ENCODE measurements at places on chromosomes 4 and X.

GRCh38 chrX:4656419-4656818 lies 943.0 kb upstream of the PRKX start:
- no peak for DNase-seq

GRCh38 chr4:158894826-158895225 lies 126.0 kb downstream of the FNIP2 start:
- DNase-seq = no peak

GRCh38 chrX:136639506-136640176 lies 8.3 kb upstream of the CD40LG start:
- DNase-seq = no peak

- no peak for DNase-seq
These were observed 145.1 kb downstream of the COL4A5 start for GRCh38 chrX:108584617-108585211.

DNA sequence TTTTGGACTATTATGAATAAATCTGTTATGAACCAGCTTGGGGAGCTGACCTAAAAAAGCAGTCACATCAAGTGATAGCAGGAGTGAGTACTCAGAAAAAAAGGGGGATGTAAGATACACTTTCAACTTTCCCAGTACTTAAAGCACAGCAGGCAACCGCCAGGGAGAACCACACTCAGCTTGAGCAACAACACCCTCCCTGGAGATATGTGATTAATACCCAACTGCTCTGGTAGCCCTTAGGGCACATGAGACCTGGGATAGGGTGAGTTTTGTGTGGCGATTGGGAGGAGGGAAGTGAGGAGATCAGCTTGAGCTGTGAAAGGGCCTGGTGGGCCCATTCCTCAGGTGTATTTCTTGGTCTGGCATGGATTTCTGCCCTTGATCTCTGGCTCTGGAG lies 220.3 kb upstream of the SFRP2 start:
- DNase-seq = no peak

- no peak for DNase-seq
These were observed 1.6 kb upstream of the WWC2 start for GRCh38 chr4:183097231-183098018.

DNA sequence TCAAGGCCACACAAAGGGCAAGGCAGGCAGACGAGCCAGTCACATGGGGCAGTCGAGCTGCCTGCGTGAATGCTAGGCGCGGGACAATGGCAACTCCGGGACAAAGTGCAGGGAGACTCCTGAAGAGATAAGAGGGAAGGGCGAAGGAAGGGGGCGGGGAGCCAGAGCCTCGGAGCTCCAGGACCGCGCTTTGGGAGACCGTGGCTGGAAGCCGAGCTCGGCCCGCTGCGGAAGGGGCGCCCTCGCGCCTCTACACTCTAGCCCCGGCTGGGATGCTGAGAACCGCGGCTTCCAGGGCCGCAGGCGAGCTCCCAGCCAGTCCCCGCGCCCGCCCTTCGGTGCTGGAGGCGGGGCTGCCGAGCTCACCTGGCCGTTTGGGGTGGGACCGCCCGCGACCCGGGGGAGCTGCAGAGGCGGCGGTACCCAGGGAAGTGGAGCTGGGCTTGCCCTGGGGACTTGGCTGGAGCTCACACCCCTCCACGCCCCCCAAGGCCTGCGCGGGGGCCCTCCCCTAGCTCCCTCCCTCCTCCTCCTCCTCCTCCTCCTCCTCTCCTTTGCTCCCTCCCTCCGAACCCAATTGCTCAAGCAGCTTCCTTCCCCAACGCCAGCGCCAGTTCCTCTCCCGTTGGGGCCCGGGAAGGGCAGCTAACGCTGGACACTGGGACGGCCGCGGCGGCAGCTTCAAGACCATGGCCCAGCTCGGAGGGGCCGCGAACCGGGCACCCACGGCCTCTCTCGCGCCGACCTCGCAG lies at the start of gene SOWAHD:
Gene SOWAHD, plus strand, starts transcription at position 610 of the 752 bp plus-strand sequence. Its CDS starts 80 bp downstream, at position 690.
- DNase-seq = peak; percentile 23

GRCh38 chrX:115504167-115504566 lies 56.8 kb upstream of the PLS3 start:
- DNase-seq = no peak

GRCh38 chrX:143082537-143082936 lies 56.8 kb downstream of the SPANXN4 start:
- DNase-seq = no peak

DNA sequence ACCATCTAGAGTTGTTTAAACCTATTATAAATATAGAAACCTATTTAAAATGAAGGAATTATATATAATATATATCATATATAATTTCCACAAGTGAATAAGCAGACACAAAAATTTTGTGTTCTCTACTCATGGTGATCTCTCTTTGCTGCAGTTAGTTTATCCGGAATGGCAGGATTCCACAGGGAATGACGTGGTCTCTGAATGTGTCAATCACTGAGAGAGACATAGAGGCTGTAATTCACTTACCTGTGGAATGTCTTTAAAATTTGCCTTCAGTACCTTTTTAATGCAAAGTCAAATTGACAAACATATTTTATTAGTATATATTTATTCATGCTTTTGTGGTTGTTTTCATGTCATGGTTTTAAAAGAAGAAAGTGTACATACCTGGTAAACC lies 669.3 kb downstream of the NLGN4X start:
- no peak for DNase-seq

GRCh38 chr4:8005033-8005808 lies 65.6 kb upstream of the AFAP1 start:
- DNase-seq = no peak

GRCh38 chr4:2042204-2042946 lies 16.8 kb upstream of the NAT8L start:
- DNase-seq = peak; percentile 16

- DNase-seq = no peak
These were observed 1646.2 kb upstream of the TENM3 start for GRCh38 chr4:180596888-180597483.

DNA sequence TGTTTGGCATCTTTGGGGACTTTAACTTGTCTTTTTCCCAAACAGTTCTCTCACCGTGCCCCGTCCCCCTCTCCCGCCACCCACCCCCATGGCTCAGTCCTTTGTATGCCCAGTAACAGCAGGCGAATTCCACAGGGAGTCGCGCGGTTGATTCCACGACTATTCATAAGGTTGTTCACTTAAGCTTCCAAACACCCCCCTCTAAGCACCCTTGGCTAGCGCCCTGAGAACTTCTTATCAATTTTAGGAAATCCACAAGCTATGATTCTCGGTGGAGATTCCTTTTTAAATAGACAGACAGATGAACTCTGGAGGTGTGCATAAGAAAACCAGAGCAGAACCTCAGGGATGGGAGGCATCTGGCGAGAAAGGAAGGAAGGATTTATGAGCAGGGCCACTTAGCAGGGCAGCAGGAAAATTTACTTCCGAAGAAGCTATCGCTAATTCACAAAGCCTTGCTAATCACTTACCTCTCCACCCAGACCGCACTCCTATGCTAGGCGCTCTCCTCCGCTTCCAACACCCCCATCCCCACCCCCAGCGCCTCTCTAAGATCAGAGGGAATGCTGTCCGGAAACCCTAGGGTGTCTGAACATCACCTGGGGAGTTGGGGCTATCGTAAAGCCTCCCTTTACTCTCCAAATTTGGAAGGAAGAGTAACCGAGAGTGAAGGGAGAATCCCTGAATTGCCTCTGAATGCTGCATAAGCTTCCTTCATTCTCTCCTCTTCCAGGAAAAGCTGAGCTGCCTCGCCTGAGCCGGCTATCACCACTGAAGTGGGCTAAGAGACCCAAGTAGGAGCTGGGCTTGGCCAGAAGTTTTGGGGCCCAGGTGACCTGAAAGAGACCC lies 1.7 kb downstream of the UNC5C start:
- no peak for DNase-seq

- DNase-seq = no peak
These were observed 1064.7 kb upstream of the GRIA3 start for GRCh38 chrX:122119361-122119760.

- DNase-seq = no peak
These were observed 81.9 kb downstream of the REPS2 start for GRCh38 chrX:17028356-17028755.

- peak; percentile 64 for DNase-seq
These were observed 63.8 kb upstream of the IRF2 start for GRCh38 chr4:184538023-184538599.

- DNase-seq = no peak
These were observed 44.7 kb upstream of the ELF2 start for GRCh38 chr4:139221687-139222086.

DNA sequence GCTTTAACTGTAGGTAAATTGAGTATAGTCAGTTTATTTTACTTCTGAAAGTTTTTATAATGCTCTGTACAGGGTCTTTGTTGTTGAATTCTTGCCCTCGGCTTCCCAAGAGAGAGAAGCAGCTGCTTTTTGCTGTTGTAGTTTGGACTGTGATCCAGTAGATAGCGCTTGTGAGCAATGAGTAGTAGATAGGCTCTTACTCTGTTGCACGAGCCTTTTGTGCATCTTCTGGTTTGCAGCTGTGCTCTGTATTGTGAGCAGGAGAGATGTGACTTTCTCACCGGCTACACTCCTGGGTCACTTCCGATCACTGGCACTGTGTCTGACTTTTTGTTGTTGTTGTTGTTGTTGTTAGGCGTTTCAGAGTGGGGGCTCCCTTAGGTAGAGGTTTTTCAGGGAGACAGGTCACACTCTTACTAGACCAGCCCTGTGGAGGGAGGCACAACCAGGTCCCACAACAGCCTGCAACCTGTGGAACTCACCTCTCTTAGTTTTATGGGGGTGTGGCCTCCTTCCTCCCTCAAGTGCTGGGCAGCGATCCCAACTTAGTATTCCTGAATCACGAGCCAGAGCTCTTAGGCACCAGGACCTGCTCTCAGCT lies 822.1 kb upstream of the GALNTL6 start:
- DNase-seq = peak; percentile 48

DNA sequence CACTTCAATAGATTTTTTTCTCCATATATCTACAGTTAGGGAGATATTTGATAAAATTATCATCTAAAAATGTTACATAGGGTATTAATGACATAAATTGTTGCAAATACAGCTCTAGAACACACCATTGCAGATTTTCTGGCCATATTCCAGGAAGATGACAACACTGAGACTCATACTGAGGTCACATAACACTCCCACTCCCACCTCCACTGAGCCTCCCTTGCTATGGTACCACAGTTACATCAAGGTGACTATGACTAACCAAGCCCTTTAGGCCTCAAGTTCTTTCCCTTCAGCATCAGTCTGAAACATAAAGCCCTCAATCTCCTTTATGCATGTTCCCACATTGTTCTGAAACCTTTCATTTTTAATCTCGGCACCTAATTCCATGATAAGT lies 932.0 kb upstream of the IGFBP7 start:
- no peak for DNase-seq

DNA sequence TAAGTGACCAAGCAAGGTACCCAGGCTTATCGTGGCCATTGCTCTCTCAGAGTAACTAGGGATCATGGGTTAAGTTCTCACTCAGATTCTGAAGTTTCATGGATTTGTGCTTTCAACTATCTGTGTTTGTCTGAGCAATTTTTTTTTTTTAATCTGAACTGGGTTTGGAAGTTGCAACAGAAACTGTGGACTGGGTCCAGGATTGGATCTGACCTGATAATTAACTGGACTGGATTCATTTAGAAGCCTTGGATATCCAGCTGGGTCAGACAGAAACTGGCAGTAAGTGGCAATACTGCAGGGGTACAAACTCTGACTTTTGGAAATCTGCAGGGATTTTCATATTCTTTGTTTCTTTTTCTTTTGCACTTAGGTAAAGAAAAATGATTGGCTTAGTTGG lies 38.7 kb upstream of the FGF2 start:
- no peak for DNase-seq

- no peak for DNase-seq
These were observed 159.4 kb downstream of the TRAM1L1 start for GRCh38 chr4:116925900-116926457.

DNA sequence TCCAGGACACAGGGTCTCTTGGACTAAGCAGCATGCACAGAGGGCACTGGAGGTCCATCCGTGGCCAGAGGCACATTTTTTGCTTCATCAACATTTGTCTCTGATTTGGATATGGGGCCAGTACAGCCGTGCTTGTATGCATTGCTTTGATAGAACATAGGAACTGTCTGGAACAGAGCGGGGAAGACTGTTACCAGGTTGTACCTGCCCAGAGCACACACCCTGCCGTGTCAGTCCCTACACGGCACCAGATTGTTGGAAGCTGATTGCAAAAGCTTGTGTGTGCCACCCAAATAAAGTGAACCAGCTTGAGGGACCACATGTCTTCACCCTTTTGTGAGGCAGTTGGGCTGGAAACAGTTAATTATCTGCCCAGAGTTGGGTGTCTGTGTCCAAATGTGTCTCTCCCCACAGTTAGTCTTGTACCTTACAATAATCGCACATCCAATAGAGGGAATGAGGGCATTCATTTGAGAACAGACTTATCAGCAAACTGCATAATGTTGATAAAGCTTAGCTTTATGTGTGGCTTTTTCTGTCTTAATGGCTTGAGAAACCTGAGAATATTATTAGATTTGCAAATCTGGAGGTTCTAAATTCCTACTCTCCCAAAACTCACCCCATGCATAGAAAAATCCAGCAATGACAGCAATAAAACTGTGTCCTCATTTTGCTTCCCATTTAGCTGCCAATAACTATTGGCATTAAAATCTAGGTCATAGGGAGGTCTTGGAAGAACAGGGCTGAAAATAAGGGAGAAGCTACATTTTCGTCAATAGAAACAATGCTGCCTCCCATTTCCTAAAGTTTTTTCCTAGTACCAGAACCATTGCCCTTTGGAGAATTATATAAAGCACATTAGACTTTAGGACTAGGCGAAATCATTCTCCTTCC lies 21.2 kb downstream of the KLF3 start:
- DNase-seq = no peak

GRCh38 chr4:140133576-140133975 lies 20.4 kb downstream of the MAML3 start:
- DNase-seq = no peak

GRCh38 chr4:180794333-180794732 lies 1448.9 kb upstream of the TENM3 start:
- DNase-seq = no peak

- DNase-seq = no peak
These were observed 13.1 kb downstream of the TAB3 start for GRCh38 chrX:30875957-30876356.

DNA sequence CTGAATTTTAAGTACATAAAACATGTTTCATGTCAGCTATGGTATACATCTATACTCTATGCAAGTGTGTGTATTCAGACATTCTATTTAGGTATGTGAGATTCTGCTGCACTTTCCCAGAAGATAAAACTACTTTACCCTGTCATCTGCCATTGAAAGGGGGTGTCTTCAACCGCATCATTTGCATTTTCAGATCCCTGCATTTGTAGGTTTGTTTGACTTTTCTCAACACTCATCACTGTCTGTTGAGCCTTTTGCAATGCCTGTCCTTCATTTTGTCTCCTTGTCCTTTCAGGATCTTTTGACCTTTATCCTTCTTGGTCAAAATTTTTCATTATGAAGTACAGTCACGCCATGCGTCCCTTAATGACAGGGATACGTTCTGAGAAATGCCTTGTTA lies 103.5 kb downstream of the TMA16 start:
- DNase-seq = no peak

GRCh38 chr4:75708218-75708691 lies 16.1 kb upstream of the USO1 start:
- no peak for DNase-seq

- peak; percentile 61 for DNase-seq
These were observed 21.9 kb downstream of the ARMCX6 start for GRCh38 chrX:101595739-101596419.
